Naive thymus-derived CD4-positive, alpha-beta T cell (primary cell): ENCODE measurements at places on chromosomes 12 and 14. TPM values are rescaled to one million over a fixed set of nuclear protein-coding genes. Genes with fewer than 3 reads are reported as not detected.

Gene MYF6
- total RNA-seq, result not detected

DNA sequence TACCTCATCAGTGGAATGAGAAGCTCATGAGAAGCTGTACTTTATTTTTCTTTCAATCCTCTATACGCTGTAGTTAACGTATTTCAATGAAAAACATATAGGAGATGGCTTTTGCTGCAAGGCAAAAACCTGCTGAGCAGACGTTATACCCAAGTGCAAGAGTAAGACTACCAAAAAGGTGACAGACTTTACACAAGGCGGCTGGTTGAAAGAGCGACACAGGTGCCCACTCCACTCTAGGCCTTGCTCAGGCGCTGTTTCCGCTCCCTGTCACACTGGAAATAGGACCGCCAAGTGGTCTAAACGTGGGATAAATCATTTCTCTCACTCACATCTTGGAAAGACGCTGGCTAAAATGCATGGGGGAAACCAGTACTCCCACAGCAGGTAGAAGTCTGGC, 54.5 kb downstream of the PPP2R5C start:
- H3K27me3 ChIP-seq, result no peaks in the 10 kb centered on the region
- peak overlapping the region; percentile 92 for H3K4me3 ChIP-seq
- DNase-seq, result no peak
- H3K27ac ChIP-seq, result peak overlapping the region; percentile 99
- peaks cover 80% of the 10 kb centered on the region for H3K4me1 ChIP-seq

GRCh38 chr14:99122521-99123125, 149.4 kb downstream of the BCL11B start:
- no peaks in the 10 kb centered on the region for H3K27me3 ChIP-seq
- H3K27ac ChIP-seq, result no peak overlapping the region

GRCh38 chr14:58059126-58059525, 92.9 kb downstream of the ARMH4 start:
- DNase-seq, result no peak
- H3K27ac ChIP-seq, result no peak overlapping the region
- no peaks in the 10 kb centered on the region for H3K4me1 ChIP-seq

GRCh38 chr14:46054526-46054925, 597.1 kb downstream of the RPL10L start:
- no peak for DNase-seq
- no peak overlapping the region for H3K4me3 ChIP-seq
- H3K4me1 ChIP-seq, result no peaks in the 10 kb centered on the region
- H3K27ac ChIP-seq, result no peak overlapping the region

Gene PLEKHG7
- not detected for total RNA-seq

DNA sequence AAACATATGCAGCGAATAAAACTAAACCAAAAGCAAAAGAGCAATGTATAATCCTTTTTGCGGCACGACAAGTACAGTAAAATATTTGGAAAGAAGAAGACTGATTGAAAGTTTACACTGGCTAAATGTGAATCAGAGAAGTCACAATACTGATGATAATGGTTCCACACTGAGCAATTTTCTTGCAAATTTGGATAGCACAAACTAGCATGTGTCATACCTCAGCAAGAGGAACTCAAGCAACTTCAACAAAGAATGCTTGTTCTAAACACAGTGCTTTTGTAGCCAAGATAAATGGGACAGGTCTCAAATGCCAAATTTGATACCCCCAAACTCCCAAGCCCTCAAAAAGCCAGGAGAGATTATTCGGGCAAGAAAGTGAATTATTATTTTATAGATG, 839.1 kb downstream of the GALC start:
- no peak overlapping the region for H3K4me3 ChIP-seq
- no peaks in the 10 kb centered on the region for H3K4me1 ChIP-seq
- no peak overlapping the region for H3K27ac ChIP-seq
- no peak for DNase-seq
- no peaks in the 10 kb centered on the region for H3K27me3 ChIP-seq

Gene MAP1LC3B2
- total RNA-seq, result 1.5 TPM

GRCh38 chr14:93936245-93936644, 9.1 kb downstream of the FAM181A start:
- H3K27ac ChIP-seq, result no peak overlapping the region
- H3K27me3 ChIP-seq, result no peaks in the 10 kb centered on the region
- no peaks in the 10 kb centered on the region for H3K36me3 ChIP-seq
- peak; percentile 24 for DNase-seq

DNA sequence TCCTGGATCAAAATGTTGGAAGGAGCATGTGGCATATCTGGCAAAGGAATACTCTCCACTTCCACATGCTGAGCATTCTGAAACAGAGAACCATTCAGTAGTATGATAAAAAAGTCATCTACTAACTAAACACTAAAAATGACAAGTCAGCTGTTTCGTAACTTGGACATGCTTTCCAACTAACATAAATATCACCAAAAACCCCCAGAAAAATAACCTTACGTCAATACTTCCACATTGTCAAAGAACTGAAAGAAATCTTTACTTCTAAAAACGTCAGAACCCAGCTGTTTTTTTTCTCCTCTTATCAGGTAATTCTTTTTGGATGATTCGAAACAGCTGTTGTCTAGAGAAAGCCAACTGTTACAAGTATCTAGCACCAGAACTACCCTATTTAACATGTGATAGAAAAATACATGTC, 8.2 kb downstream of the WBP11 start:
- H3K36me3 ChIP-seq, result peaks cover 53% of the 10 kb centered on the region
- no peak for DNase-seq
- no peaks in the 10 kb centered on the region for H3K4me1 ChIP-seq
- no peak overlapping the region for H3K4me3 ChIP-seq
- H3K27me3 ChIP-seq, result no peaks in the 10 kb centered on the region
- H3K27ac ChIP-seq, result no peak overlapping the region

Gene HHIPL1
- not detected in 2 replicates for total RNA-seq

Gene EXOC3L4
- total RNA-seq, result not detected

DNA sequence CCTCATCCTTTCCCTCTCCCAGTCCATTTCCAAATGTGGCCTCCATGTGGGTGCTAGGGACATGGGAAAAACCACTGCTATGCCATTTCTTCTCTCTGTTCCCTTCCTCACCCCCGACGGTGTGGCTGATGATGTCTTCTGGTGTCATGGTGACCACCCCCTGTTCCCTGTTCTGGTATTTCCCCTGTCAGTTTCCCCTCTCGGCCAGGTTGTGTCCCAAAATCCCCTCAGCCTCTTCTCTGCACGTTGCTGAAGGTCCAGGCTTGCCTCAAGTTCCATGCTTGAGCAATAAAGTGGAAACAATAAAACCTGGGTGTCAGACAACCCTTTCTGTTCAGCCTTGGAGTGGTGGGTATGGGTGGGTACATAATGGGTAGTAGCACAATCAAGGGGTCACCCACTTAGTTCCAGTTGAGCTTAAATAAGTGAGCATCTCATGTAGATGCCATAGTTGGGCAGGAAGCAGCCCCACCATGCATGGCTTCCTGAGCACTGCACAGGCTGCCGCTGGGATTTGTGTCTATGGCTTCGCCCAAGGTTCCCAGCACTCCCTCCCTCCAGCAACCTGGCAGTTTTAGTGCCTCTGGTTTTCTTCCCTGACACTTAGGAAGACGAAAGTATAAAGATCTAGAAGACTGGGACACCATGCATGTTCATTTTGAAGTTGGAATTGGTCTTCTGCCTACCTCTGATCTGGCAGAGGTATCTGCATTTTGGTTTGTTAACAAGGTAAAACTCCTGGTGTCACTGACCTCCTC, 8.7 kb upstream of the ITFG2 start:
- H3K27ac ChIP-seq, result no peak overlapping the region
- H3K36me3 ChIP-seq, result peaks cover 27% of the 10 kb centered on the region
- no peak overlapping the region for H3K4me3 ChIP-seq
- no peaks in the 10 kb centered on the region for H3K4me1 ChIP-seq
- H3K27me3 ChIP-seq, result no peaks in the 10 kb centered on the region

GRCh38 chr14:74089251-74090020, 4.7 kb downstream of the LIN52 start:
- DNase-seq, result no peak
- H3K36me3 ChIP-seq, result no peaks in the 10 kb centered on the region
- no peaks in the 10 kb centered on the region for H3K27me3 ChIP-seq
- no peak overlapping the region for H3K27ac ChIP-seq
- H3K4me1 ChIP-seq, result peaks cover 9% of the 10 kb centered on the region
- no peak overlapping the region for H3K4me3 ChIP-seq

DNA sequence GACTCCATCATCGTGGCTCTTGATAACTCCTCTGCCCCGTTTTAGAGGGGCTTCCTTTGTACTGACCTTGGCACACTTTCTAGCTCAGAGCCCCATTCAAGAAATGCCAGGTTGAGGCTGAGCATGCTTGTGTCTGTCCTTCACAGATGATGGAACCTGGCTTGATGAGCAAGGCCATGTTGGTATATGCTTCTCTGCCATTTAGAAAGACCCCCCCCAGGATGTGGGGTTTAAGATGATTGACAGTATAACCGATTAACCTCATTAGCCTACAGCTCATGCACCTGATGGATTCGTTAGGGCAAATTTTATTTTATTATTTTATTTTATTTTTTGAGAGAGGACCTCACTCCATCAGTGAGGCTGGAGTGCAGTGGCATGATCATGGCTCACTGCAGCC, 21.0 kb downstream of the BATF start:
- H3K4me1 ChIP-seq, result peaks cover 43% of the 10 kb centered on the region
- H3K27ac ChIP-seq, result peak overlapping the region; percentile 90
- no peaks in the 10 kb centered on the region for H3K36me3 ChIP-seq
- no peaks in the 10 kb centered on the region for H3K27me3 ChIP-seq

DNA sequence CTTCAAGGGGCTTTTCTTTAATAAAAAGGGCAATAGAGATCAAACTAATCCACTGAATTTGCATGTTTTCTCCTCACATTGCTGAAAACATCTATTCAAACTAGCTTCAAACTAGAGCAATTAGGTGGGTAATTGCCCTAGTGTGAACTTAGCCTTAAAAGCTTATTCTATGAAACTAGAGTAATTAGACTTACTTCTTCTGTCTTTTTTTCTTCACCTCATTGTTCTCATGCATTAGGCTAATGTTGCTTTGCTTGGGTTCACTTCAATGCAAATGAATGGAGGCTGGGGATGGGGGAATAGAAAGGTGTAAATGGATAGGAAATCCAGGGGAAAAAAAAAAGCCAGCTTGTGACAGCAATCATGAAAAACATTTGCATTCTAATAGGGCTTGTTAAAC, 414.8 kb upstream of the LMO3 start:
- H3K4me3 ChIP-seq, result no peak overlapping the region
- DNase-seq, result no peak
- H3K4me1 ChIP-seq, result no peaks in the 10 kb centered on the region

Gene WNT5B
- total RNA-seq, result 0.29 TPM

GRCh38 chr14:93706360-93706955, 81.8 kb downstream of the PRIMA1 start:
- no peak for DNase-seq
- H3K27ac ChIP-seq, result no peak overlapping the region
- H3K4me1 ChIP-seq, result no peaks in the 10 kb centered on the region
- H3K36me3 ChIP-seq, result no peaks in the 10 kb centered on the region
- no peak overlapping the region for H3K4me3 ChIP-seq

- peaks cover 20% of the 10 kb centered on the region for H3K36me3 ChIP-seq
- no peak overlapping the region for H3K4me3 ChIP-seq
- no peaks in the 10 kb centered on the region for H3K27me3 ChIP-seq
- H3K4me1 ChIP-seq, result no peaks in the 10 kb centered on the region
Observed at GRCh38 chr14:67389275-67389674, 22.7 kb downstream of the PLEK2 start.

GRCh38 chr14:27236601-27237000, 638.8 kb upstream of the NOVA1 start:
- no peak overlapping the region for H3K27ac ChIP-seq
- no peaks in the 10 kb centered on the region for H3K4me1 ChIP-seq
- DNase-seq, result no peak

DNA sequence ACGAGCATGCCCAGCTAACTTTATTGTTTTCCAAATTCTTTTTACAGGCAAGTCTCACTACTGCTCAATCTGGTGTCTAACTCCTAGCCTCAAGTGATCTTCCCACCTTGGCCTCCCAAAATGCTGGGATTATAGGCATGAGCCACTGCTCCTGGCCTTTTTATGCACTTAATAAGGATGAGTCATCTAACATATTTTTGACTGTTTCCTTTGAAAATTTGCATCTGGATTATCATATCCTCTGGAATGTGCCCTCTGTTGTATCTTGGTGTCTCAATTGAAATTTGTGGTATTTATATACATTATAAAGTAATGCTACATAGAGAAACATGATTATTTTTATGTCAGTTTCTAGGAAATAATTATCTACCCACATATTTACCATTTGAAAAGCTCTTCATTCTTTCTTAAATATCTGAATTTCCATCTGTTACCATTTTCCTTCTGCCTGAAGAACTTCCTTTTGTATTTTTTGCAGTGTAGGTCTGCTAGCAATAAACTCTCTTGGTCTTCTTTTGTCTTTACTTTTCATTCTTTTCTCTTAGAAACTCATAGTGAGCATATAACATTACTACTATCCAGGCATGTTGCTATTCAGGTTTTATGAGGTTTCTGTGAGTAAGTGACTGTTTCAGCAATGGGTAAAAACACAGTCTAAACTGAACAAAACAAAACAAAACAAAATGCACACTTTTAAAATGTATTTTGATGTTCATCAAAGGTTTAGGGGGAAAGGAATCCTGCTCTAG, 52.8 kb upstream of the CNOT2 start:
- no peaks in the 10 kb centered on the region for H3K4me1 ChIP-seq
- no peak overlapping the region for H3K27ac ChIP-seq
- no peak overlapping the region for H3K4me3 ChIP-seq
- H3K36me3 ChIP-seq, result no peaks in the 10 kb centered on the region

GRCh38 chr14:104647467-104648043, 41.9 kb upstream of the INF2 start:
- no peaks in the 10 kb centered on the region for H3K27me3 ChIP-seq
- H3K27ac ChIP-seq, result no peak overlapping the region
- no peaks in the 10 kb centered on the region for H3K36me3 ChIP-seq
- no peak for DNase-seq
- no peak overlapping the region for H3K4me3 ChIP-seq
- peaks cover 9% of the 10 kb centered on the region for H3K4me1 ChIP-seq

DNA sequence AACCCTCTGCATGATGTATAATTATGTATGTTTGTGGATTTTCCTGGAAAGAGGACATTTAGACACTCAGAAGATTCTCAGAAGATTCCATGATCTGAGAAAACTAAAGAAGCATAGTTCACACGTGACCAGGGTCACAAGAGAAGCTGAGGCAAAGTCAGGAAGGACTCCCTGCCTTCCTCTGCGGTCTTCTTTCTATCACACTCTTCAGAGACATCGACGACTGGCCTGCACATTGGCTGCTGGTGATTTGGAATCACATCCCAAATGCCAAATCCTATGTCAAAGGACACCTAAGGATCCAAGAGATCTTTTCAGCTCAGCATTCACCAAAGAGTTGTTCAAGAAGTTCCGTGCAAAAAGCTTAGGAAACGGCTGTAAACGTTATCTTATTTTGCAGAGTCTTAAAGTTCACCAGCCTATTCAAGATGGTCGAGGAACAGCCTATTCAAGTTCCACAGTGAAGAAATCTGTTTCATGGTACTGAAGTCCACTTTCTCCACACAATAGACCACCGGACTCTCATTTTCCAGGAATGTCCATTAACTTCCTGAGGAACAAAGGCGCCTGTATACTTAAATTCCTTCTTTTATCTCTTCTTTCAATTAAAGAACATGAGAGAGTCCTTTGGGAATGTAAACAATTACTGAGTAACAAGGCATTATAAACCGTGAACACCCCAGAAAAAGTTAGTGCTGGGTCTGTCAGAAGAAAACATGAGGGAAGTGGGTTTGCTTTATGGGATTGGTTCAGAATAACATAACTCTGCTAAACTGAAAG, 42.1 kb downstream of the IGF1 start:
- no peaks in the 10 kb centered on the region for H3K4me1 ChIP-seq
- no peak overlapping the region for H3K4me3 ChIP-seq
- no peaks in the 10 kb centered on the region for H3K27me3 ChIP-seq
- no peak for DNase-seq
- no peak overlapping the region for H3K27ac ChIP-seq
